ENCODE measurements at places on chromosomes 13 and 19. TPM values are rescaled to one million over a fixed set of nuclear protein-coding genes. Genes with fewer than 3 reads are reported as not detected.

DNA sequence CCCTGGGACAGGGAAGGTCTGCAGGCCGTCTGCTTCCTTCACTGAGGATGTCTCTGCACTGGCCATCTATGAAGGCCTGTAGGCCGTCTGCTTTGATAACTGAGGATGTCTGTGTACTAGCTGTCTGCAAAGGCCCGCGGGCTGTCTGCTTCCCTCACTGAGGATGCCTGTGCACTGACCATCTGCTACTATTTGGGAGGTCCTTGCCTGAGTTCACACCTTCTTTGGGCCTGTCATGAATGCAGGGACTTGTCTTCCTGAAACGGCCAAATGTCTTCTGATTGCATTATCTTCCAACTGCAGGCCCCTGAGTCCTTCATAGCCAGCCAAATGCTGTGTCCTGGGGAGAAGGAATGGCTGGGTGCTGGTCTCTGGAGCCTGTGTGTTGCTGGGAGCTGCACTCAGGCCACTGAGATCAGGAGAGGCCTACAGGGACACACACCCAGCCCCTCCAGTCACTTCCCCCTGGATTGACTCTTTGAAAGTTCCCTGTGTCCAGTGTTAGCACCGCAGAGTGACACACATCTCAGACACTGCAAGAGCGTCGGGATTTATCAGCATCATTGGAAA is 72.9 kb downstream of the TEX29 start:
- DNase-seq = no peak
- peaks cover 3% of the 10 kb centered on the region for H3K4me1 ChIP-seq
- H3K27ac ChIP-seq = no peak overlapping the region

DNA sequence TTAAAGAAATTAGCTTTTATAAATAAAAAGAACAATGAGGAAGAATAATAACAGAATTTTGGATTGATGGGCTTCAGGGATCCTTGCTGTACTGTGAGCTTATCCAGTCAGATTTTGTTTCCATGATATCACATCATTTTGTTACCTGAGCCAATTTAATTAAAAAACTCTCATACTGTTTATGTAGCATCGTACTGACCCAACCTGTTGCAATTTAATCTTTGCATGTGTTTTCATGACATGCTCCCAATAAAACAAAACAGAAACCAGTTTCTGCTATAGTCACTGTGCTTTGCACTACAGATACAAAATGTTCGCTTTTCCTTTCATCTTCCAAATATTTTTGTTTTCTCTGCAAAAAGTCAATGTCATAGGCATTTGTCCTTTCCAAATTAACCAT is 109.7 kb upstream of the RNF113B start:
- H3K27me3 ChIP-seq = no peaks in the 10 kb centered on the region
- H3K4me3 ChIP-seq = no peak overlapping the region
- no peak for DNase-seq
- H3K27ac ChIP-seq = no peak overlapping the region

Gene MCEMP1
- not detected for total RNA-seq

Gene OR4F17
- total RNA-seq = not detected

All from CD4-positive, alpha-beta memory T cell (primary cell).